Brain microvascular endothelial cell (primary cell): ENCODE measurements at places on chromosomes 16 and 17.

DNA sequence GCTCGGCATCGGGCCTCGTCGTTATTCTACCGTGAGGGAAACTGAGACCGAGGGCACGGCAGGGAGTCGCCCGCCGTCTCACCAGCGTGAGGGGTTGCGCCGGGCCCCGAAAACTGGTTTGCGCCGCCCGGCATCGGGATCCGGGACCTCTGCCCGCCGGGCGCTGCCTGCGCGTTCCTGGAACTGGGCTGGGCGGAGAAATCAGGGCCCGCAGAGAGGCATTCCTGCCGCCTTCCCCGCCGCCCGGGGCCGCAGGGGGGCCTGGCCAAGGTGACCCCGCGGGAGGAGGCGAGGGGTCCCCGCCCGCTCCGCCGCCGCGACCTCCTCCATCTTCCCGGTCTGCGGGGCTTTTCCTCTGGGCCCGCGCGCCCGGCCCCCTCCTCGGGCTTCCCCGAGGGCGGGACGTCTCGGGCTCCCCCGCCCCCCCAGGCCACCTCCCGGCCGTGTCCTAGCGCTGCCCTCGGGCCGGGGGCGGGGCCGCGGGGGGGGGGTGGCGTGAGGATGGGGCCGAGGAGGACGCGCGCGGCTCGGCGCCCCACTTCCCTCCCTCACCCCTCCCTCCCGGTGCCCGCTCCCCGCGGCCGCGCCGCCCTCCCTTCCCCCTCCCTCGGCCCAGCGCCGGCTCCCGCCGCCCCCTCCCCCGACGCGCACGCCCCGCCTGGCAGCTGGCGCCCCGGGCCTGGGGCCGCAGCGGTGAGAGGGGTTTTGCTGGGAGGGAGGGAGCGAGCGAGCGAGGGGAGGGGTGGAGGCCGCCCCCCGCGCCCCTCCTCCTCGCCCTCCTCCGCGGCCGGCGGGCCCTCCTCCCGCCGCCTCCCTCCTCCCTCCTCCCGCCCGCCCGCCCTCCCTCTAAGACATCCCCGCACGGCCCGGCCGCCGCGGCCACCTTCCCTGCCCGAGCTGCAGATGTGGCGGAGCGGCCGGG lies at the start of gene GLIS2:
Gene GLIS2, plus strand, starts transcription at position 882 of the 922 bp plus-strand sequence. CDS start 16,214 bp downstream, outside the sequence.
- DNase-seq, result no peak

- DNase-seq, result no peak
Measured at GRCh38 chr17:36857698-36858097, 79.6 kb upstream of the LHX1 start.

DNA sequence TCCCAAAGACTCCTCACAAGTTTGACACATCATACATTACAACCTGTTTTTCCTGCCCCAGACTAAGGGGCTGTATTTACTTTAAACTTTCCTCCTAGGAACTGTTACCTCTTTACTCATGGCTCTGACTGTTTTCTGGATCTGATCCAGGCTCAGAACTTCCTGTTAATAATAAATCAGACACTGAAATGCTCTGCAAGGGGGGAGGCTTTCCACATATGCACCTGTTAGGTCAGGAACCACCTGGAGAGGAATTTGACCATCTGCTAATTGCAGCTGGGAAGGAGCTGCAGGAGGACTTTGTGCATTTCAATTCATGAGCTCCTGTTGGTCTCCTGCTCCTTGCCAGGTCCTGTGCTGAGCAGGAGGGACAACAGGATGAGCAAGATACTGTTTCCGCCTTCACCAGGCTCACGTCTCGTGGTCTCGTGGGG lies 476.9 kb upstream of the CDH5 start:
- DNase-seq, result no peak

- no peak for DNase-seq
Measured at GRCh38 chr17:60103957-60104356, 25.2 kb upstream of the HEATR6 start.

DNA sequence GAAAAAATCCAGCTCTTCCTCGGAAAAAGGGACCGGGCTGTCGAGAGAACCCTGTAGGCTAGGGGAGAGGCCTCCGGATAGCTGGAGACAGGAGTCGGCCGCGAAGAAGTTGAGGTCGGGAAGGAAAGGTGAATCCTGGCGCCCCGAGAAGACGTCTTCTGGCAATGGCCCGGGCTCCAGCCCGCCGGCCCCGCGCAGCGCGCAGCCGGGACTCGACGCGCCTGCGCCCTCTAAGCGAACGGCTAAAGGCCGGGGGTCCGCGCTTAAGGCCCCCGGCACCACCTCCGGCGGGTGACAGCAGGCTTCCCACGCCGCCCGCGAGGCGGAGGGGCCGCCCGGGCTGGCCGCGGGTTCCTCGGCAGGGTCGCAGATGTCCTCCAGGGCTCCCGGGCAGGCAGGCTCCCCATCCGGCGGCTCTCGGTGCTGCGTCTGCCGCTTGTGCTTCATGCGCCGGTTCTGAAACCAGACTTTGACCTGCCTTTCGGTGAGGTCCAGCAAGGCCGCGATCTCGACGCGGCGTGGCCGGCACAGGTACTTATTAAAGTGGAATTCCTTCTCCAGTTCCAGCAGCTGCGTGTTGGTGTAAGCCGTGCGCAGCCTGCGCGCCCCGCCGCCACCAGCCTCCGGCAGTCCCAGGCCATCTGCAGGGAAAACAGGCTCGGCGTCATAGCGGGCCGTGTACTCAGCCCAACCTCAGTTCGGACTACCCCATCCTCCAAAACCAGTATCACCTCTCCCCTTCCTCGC lies 1.6 kb downstream of the HOXB2 start:
- peak; percentile 4 for DNase-seq

- DNase-seq, result no peak
Measured at GRCh38 chr17:77745702-77746101, 212.8 kb upstream of the TNRC6C start.

DNA sequence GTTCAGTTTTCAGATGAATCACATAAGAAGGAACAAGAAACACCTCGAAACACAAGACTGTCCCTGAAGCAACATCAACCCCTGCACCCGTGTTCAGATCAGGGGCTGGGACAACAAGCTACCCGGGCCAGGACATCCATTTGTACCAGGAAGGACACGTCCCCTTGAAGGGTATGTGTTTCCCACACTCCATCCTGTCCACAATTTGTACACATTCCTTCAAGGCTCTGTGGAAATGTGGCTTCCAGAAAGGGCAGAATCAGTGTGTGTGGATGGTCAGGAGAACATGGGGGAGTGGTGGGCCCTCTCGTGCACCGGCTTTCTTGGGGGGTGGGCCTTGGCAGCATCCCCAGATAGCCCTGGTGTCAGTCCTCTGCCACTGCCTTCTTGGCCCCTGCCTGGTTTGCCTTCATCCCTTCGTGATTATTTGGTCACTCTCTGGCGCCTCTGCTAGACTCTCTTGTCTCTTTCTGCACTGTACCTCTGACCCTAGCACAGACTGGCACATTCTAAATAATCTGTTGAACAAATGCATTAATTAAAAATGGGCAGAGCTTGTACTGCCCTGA lies 10.3 kb downstream of the KIFC3 start:
- no peak for DNase-seq

DNA sequence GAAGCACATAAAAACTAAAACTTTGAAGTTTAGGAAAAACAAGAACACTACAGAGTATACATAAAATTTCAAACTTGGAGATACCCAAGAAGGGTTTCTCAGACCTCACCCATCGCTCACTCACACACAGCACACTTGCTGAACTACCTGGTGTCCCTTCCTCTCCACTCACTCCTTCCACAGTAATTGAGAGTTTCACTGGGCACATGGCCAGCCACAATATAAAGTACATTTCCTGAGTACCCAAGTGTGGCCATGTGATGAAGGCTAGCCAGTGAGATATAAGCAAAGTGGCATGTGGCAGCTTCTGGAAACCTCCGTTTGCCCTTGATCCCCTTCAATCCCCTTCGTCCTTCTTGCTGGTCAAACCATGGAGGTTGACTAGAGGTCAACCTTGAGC lies 11.9 kb downstream of the TOX3 start:
- no peak for DNase-seq

- DNase-seq, result peak; percentile 42
Measured at GRCh38 chr17:28725660-28726225, 290 bp downstream of the TLCD1 start.

DNA sequence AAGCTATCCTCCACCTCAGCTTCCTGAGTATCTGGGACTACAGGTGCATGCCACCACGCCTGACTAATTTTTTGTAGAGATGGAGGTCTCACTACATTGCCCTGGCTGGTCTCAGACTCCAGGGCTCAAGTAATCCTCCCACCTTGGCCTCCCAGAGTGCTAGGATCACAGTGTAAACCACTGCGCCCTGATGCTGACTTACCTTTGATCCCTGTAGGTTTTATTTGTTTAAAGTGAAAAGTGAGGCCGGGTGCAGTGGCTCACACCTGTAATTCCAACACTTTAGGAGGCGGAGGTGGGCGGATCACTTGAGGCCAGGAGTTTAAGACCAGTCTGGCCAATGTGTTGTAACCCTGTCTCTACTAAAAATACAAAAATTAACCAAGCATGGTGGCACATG lies 8.7 kb downstream of the PSKH1 start:
- DNase-seq, result no peak

DNA sequence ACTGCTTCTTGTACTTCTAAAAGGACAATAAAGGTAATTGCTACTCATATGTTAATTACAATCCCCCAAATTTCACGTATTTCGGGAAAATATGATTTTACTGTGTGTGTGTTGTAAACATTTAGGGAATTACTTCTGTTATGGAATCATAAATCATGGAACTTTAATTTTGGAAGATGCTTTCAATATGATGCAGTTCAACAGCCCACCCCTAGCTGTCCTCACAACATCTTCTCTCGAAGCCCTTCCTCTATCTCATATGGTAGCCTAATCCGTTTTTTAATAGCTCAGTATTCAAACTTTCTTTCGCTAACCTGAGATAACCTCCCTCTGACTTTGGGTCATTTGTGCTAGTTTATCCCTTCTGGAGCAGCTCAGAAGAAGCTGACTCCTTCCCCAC lies 78.4 kb downstream of the ANKFN1 start:
- no peak for DNase-seq

GRCh38 chr16:10343124-10343760 lies 42.6 kb upstream of the ATF7IP2 start:
- DNase-seq, result no peak

DNA sequence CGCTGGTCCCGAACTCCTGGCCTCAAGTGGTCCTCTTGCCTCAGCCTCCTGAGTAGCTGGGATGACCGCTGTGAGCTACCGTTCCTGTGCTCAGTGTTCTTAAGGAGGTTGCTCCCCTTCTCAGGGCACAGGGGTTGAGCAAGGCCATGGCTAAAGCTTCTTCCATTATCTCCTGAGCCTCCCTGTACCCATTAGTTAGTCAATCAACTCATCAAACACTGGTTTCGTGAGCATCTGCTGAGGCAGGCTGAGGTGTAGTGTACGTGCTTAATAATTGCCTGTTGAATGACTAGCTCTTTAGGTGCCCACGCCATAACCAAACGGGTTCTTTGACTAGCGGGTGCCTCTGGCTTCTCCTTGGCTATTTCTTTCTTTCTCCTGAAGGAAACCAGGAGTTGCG lies 11.7 kb downstream of the SGCA start:
- no peak for DNase-seq

DNA sequence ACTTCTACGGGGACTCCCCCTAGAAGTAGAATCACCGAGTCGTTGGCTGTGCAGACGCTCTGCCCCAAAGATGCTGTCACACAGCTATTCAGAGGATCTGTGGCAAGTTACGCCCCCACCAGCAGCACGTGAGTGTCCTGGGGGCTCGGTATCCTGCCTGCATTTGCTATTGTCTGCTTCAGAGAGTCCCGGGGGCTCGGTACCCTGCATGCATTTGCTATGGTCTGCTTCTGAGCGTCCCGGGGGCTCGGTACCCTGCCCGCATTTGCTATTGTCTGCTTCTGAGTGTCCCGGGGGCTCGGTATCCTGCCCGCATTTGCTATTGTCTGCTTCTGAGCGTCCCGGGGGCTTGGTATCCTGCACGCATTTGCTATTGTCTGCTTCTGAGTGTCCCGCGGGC lies 23.8 kb upstream of the ZNF469 start:
- no peak for DNase-seq

DNA sequence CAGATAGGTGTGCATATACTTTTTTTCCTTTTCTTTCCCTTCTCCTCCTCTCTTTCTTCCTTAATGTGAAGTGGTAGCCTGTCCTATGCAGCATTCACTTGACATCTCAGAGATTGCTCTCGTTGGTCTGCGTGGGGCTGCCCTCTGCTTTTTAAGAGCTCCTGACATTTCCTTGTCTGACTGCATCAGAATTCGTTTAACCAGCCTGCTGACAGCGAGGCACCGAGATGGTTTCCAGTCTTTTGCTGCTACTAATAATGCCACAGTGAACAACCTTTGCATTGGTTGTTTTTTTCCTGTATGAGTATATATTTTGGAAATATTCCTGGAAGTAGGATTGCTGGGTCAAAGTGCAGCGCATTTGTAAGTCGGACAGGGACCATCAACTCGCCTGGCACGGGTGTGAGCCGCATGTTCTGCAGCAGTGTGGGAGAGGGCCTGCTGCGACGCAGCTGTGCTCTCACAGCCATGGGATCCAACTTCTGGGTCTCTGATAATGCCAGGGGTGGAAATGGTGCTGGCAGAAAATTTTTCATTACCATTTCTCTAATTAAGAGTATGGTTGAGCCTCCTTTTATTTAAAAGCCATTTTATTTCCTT lies 154.3 kb downstream of the SNX29 start:
- no peak for DNase-seq

DNA sequence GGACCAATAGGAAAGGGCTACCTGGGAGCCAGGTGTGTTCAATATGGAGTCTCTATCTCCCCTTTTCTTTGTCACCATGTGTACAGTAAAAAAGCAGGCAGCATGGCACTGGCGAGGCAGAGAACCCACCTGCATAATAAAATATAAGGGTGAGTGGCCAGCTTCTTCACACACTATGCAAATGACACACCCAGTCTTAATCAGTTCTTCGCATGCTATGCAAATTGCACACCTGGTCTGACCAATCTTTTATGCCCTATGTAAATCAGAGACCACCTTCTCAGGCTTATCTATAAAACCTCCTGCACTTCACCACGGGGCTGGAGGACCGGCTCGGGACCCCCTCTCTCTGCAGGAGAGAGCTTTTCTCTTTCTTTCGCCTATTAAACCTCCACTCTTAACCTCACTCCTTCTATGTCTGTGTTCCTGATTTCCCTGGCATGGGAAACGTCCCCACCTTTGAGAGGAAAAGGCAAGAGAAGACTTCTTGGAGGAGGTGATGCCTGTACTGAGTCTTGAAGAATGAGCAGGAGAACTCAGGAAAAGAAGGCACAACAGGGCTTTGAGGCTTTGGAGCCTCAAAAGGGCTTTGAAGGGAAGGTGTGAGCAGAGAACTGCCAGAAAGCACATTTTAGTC lies 502.1 kb downstream of the GRIN2A start:
- no peak for DNase-seq

DNA sequence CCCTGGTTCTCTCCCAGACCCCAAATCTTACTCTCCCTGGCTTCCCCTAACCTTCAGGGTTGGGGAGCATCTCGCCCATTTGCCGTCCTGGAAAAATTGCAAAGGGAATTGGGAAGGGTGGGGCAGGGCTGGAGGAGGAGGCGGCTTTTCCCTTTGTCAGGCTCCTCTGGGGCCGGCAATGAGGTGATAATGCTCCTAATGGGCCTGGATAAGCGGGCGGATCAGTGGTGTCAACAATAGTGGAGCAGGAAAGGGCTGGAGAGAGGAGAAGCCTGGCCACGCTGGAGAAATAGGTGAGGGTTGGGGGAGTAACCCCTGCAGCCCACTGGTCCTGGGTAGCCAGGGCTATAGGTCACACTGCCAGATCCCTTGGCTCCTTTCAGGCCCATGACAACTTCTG lies 12.3 kb downstream of the SCN4A start:
- DNase-seq, result no peak

GRCh38 chr17:61536422-61536955 lies 54.5 kb downstream of the NACA2 start:
- no peak for DNase-seq

GRCh38 chr16:71649704-71650103 lies 23.7 kb downstream of the MARVELD3 start:
- no peak for DNase-seq
